GM23248 (cell line): ENCODE measurements at places on chromosomes 2 and 18. TPM values are rescaled to one million over a fixed set of nuclear protein-coding genes. Genes with fewer than 3 reads are reported as not detected.
A peak's percentile ranks its signal among the peaks of the same experiment; 100 is the strongest.

GRCh38 chr2:60140185-60140584, 413.3 kb downstream of the BCL11A start:
- peak; percentile 13 for DNase-seq

DNA sequence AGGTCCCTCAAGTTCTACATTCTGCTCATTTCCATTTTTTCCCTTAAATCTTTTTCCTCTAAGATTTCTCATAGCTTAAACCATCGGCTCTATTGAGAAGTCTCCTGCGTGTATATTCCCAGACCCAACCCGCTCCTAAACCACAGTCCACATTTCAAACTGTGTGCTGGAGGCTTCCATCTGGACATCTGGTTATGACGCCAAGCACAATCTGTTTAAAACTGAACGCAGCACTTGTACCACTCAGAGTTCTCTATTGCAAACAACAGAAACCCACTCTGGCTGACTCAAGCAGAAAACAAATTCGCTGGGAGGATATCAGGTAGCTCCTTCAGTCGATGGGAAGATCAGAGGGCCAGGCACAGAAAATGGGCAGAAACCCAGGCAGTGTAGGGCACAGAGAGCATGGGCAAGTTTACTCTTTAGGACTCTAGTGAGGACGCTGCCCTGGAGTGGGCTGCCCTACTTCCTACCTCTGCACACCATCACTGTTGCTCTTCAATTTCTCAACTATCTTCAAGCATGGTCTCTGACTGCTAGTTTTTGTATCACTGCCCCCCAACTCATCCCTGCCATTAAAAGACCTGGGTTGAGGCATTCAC, 5.6 kb upstream of the EML4 start:
- DNase-seq: no peak

DNA sequence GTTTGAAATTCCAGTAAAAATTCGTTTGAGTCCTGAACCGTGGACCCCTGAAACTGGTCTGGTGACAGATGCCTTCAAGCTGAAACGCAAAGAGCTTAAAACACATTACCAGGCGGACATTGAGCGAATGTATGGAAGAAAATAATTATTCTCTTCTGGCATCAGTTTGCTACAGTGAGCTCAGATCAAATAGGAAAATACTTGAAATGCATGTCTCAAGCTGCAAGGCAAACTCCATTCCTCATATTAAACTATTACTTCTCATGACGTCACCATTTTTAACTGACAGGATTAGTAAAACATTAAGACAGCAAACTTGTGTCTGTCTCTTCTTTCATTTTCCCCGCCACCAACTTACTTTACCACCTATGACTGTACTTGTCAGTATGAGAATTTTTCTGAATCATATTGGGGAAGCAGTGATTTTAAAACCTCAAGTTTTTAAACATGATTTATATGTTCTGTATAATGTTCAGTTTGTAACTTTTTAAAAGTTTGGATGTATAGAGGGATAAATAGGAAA, 80.7 kb downstream of the ACSL3 start:
- DNase-seq: peak; percentile 52

DNA sequence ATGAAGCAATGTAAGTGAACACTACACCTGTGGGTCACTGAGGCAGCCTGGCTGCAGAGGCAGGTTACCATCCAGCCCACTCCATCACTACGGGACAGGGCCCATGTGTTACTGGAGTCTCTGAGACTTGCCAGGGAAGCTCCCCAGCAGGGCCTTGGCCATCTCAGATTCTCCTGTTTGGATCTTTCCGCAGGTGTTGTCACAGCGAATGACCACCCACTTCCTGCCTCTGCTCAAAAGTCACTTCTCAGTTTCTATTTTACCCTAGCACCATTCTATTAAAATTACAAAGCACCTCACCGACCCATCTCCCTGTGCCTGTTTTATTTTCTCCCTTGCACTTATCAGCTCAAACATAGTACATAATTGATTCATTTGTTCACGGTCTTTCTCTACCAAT, 34.5 kb upstream of the L3MBTL4 start:
- DNase-seq: no peak

COL4A4 gene
- 0.76 and 1.0 TPM in 2 replicates for total RNA-seq

RELCH gene
- 31.6 and 38.6 TPM in 2 replicates for total RNA-seq

DNA sequence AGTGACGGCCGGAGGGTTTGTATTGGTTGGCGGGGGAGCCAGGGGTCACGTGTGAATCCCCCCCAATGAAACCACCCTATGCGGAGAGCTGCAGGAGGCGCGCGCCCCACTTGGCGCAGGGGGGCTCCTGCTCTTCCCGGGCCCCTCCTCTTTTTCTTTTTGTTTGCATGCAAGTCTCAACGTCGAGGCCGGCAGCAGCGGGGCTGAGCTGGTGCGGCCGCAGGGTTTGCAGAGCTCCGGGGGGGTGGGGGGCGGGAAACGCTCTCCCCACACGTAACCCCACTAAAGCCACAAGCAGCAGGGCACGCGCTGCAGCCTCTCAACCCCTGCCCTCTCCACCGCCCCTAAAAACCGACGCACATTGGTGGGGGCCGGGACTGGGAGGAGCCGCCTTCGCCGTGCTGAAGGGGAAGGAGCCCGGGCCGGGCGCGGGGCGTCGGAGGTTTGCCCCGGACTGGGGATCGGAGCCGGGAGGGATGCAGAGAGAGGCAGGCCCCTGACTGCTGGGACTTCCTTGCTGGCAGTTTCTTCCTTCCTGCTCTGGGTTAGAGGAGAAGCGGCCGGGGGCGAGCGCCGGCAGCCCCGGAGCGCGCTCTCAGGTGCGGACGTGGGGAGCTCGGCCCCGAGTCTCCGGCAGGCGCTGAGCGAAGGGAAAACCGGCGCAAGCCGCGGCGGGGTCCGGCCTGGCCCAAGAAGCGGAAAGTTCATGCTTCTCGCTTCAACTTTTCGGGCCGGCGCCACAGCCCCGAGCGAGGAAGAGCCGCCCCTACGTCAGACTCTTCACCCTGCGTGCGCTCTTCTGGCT, 864 bp downstream of the LBH start:
- DNase-seq: peak; percentile 76

GRCh38 chr2:122300758-122301157, 545.3 kb downstream of the TSN start:
- no peak for DNase-seq
